HuH-7 (cell line): ENCODE measurements at places on chromosomes 2 and 18.

DNA sequence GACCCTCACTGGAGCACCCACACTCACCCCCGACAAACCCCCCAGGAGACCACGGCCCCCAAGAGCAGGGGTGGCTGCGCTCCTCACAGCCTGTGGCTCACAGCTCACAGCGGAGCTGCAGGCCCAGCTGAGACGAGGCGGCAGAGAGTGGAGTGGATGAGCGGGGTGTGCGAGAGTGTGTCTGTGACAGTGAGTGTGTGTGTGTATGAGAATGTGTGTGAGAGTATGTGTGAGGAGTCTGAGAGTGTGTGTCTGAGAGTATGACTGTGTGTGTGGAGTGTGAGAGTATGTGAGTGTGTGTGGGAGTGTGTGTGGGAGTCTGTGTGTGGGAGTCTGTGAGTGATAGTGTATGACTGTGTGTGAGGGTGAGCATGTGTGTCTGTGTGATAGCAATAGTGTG lies 55.3 kb upstream of the ID2 start:
- no peak for DNase-seq

- DNase-seq: no peak
Measured at GRCh38 chr18:37222999-37223378, 342.6 kb downstream of the CELF4 start.

DNA sequence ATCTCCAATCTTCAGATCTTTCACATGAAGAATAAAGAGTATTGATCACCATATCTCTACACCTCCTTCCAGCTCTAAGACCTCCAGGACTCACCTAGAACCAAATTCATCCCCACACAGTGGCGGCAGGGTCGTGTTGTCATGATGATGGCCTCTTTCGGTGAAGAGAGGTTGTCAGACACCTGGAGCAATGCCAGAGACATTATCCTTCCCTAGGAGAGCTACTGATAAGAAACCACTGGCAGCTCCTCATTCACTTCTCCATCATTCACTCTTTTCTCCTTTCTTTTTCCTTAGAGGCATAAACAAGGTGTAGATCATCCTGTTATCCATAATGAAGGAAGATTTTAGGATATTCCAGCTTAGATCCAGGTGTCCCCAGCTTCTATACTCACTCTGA lies 197.9 kb upstream of the TNP1 start:
- DNase-seq: no peak

DNA sequence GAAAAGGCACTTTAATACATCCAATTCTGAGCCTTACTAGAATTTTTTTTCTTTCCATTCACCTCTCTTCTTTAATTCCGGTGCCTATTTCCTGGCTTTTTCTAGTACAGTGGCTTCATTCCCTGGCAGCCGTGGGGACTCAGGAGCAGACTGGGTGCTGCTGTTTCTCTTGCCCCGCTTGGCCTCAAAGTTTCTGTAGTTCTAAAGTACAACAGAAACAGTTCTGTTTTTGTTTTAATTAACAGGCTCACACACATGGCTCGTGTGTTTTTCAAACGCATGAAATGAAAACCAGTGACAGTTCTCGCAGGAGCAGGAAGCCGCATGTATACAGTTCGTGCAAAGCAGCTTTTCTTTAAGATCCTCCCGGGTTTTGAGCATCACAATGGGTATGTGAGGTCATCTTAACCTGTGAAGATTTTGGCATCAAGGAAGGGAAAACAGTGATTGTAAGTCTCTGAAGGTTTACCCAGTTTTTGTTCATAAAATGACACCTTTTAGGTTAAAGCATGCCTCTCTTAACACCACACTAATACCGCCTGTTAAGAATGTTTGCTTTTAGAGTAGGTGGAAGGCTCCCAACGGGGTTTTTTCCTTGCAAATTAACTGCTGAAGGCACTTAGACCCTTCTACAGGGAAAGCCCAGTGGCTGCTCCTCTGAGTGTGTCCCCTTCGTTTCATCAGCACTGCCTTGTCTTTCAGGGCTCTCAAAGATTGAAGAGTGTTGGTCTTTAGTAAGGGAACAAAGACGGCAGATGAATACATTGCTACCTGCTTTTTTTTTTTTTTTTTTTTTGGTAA lies 5.8 kb downstream of the FZD7 start:
- no peak for DNase-seq

GRCh38 chr2:218322768-218323525 lies 30.6 kb upstream of the TMBIM1 start:
- DNase-seq: peak; percentile 91

GRCh38 chr2:37558623-37559022 lies 112.8 kb downstream of the CDC42EP3 start:
- no peak for DNase-seq

GRCh38 chr2:200394045-200394444 lies 87.6 kb downstream of the SPATS2L start:
- no peak for DNase-seq

DNA sequence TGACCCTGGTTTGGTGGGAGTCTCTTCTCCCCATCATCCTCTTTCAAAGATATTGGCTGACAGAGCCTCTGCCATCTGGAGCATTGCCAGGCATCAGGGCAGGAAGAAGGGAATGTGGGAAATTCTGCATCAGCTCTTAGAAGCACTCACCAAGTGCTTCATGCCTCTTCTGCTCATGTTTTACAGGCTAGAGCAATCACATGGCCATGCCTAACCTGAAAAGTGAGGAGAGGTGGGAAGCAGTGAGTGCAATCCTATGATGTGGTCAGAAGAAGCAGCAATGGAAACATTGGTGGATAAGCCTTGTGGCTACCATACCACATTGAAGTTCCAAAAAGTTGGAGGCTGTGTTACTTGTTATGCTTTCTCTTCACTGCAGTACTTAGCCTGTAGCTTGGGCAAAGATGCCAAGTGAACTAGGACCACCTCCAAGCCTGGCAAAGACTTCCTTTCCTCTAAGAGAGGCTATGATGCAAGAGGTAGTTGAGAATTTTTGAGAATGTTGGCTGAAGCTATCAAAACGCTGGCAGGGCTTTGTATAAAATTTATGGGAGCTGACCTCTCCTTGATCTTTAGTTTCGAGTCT lies 64.1 kb downstream of the BCL2L11 start:
- DNase-seq: no peak

DNA sequence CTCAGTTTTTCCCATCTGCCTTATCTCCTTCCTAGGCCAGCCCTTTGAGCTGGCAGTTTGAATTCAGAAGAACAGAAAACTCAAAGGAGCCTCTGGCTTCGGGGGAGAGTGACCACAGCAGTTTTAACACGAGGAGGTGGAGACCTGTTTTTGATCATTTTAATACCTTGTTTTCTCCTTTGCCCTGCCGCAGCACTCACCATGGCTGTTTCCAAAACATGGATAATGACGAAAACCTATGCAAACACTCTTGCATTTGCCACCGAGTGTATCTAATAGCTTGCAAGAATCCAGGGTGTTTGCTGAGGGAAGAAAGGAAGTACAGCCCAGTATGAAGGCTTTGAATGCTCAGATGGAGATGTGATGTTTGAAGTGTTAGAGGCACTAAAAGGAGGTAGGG lies 167.1 kb downstream of the PRKCE start:
- no peak for DNase-seq

- DNase-seq: no peak
Measured at GRCh38 chr2:113116100-113116958, 11.1 kb upstream of the IL1RN start.

GRCh38 chr2:122078451-122078850 lies 323.0 kb downstream of the TSN start:
- no peak for DNase-seq
